Endothelial cell (in vitro differentiated cells): ENCODE measurements at places on chromosomes 13 and 19.

GRCh38 chr19:50896591-50897190, 14.5 kb downstream of the KLK4 start:
- no peak for DNase-seq

DNA sequence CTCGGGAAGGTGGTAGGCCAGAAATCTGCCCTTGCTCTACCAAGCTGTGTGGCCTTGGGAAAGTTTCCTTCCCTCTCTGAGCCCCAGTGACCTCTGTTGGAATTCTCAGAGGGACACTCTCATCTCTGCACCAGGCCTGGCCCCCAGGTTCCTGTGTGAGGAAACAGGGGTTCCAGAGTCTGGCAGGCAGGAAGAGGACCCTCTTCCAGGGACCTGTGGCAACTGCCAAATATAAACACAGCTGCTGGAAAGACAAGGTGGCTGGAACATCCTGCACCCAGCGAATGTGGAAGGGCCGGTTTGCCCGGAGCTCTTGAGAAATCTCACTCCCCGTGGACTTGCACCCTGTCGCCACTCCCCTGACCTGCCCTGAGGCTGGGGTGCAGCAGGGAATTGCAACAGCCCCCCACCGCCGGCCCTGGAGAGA, 52.8 kb downstream of the GADD45B start:
- no peak for DNase-seq

GRCh38 chr13:101155920-101156319, 260.4 kb downstream of the NALCN start:
- DNase-seq: no peak

DNA sequence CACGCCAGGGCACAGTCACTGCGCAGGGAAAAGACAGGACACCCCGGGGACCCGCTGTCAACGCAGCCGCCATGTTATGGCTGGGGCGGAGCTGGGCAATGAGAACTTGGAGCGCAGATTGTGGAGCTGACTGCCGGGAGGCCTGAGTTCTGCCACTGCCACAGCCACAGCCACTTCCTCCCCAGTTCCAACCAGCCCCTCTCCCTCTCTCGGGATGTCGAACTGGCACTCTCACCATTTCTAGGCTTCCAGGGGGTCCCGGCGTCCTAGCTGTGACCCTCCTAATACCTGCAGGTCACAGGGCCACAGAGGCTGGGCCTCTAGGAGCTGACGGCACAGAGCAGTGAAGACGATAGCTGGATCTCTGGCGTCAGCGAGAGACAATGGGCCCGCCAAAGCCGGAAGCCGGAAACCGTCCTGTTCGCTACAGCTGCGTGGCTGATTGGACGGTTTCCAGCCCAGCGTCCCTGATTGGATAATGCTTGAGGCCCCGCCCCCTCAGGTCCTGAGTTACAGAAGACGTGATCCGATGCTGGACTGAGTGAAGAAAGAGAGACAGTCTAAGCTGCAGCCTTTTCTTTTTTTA, at the start of gene ZNF506:
Gene ZNF506 (minus strand): TSS at position 385 of the 586 bp plus-strand sequence. CDS start 147 bp downstream, at position 238.
- peak; percentile 91 for DNase-seq

- no peak for DNase-seq
Observed at GRCh38 chr13:45518525-45519245, 53.9 kb downstream of the COG3 start.

- DNase-seq: no peak
Observed at GRCh38 chr19:39252458-39252857, 3.8 kb upstream of the IFNL4 start.

- DNase-seq: no peak
Observed at GRCh38 chr19:50272263-50272897, 56.8 kb downstream of the KCNC3 start.

DNA sequence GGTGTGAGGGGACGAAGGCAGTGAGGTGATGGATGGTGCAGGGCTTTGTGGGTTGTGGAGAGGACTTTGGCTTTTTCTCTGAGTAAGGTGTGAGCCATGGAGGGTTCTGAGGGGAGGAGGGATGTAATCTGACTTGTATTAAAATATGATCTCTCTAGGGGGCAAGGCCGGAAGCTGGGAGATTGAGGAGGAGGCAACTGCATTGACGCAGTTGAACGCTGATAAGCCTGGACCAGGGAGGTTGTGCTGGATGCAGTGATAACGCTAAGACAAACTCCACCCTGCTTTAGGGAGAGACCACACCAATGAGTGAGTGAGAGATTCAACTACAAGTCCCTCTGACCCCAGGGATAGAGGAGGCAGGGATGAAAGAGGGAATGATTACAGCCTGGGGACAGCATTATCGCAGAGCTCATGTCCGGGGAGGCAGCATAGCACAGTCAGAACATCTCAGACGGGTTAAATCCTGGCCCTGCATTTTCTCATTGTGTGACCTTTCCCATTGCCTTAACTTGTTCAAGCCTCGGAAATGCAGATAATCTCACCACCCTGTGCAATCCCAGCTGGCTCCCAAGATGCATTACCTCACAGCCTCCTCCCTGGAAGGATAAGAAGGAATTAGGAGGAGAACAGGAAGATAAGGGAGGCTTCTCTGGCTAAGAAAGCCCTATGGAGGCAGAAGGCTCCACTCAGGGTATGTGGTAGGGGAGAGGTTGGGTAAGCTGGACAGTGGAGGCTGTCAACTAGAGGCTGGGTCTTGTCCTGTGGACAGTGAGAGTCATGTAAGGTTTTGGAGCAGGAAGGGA, 124.2 kb downstream of the CACNA1A start:
- DNase-seq: no peak

DNA sequence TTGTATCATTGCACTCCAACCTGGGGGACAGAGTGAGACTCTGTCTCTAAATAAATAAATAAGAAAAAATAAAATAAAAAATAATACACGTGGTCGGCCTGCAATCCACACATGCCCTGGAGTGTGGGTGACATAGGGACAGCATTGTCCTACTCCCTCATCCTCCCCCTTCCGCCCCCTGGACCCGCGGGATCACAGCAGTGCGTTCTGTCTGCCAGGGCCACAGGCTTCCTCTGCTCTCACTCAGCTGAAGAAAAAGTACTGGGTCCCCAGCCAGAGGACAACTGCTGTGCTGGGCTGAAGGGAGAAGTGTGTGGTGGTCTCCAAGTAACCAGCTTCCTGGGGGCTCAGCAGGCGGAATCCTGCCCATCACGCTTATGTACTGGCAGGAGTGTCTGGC, 6.3 kb downstream of the BCAT2 start:
- DNase-seq: no peak

GRCh38 chr13:29901710-29902631, 51.6 kb upstream of the UBL3 start:
- DNase-seq: no peak

DNA sequence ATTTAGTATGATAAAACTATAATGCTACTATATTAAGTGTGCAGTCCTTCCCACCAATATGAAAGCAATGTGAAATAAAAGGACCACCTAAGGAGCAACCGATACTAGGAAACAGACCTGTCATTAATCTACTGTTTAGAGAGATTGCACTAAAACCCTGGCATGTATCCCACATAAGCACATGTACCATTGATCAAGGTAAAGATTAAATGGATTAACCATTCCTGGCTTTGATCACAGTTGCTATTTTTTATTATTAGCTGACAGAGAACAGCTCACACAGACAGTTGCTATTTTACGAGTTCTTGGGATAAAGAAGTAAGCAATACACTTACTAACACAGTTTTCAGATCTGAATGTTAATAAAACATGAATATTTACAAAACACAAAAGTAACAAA, 57.7 kb upstream of the ZDHHC20 start:
- no peak for DNase-seq

- no peak for DNase-seq
Observed at GRCh38 chr13:110423689-110424302, 116.7 kb downstream of the COL4A2 start.

- no peak for DNase-seq
Observed at GRCh38 chr19:46927106-46927505, 66.3 kb downstream of the ARHGAP35 start.

DNA sequence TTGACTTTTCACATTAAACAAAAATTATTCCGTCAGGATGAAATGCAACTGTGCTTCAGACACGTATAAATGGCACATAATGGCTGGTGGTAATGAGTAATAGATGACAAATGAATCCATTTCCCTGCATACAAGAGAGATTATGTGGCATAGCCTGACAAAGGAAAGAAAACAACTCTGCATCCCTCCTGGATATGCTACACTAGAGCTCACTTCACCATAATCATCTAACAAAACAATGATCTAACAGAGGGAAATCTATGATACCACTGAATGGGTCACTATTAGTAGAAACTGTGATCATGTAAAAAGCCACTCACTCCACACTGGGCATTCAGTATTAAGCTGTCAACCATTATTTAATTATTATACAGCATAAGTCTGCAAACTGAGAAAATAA, 1498.4 kb downstream of the EFNB2 start:
- DNase-seq: no peak

- peak; percentile 77 for DNase-seq
Observed at GRCh38 chr19:18895038-18895823, 727 bp downstream of the CERS1 start.

DNA sequence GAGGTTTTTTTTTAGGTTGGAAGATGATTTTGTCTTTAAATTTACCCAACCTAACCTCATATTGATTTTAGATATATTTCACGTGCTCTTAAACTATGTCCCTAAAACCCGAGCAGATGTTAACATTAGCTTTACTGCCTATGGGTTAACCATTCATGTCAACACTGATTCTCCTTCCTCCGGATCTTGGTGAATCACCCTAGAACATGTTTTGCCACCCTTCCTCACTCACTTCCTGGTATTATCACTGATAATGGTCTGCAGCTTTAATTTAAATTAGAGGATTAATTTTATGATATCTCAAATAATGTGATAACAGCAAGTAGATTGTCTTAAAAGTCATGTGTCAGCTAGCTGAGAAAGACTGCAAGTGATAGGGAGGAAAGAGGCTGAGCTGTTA, 31.9 kb downstream of the HTR2A start:
- no peak for DNase-seq

DNA sequence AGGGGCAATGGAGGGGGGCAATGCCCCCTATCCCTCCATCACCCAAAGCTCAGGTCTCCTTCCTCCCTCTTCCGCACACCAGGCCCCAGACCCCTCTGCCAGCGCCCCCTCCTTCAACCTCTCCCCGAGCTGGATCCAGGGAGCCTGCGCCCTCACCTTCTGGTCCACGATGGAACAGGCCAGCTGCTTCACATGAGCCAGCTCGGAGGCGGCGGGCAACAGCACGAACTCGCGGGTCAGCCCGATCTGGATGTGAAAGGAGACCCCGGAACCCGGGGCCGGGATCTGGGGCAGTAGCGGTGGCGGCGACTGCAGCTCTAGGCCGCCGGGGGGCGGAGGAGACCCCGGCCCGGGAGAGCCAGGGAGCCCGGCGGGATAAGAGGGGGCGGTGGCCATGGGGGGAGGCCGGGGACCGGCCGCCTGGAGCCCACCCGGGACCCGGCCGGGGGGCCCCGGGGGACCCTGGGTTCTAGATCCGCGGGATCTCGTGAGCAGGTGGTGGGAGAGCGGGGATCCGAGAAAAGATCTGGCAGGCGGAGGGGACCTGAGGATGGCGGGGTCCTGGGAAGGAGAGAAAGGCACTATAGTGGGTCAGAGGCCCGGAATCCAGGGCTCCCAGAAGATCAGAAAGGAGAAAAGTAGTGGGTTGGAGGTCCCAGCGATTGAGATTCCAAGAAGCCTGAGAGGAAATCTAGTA, 791 bp downstream of the PRKD2 start:
- DNase-seq: peak; percentile 63

DNA sequence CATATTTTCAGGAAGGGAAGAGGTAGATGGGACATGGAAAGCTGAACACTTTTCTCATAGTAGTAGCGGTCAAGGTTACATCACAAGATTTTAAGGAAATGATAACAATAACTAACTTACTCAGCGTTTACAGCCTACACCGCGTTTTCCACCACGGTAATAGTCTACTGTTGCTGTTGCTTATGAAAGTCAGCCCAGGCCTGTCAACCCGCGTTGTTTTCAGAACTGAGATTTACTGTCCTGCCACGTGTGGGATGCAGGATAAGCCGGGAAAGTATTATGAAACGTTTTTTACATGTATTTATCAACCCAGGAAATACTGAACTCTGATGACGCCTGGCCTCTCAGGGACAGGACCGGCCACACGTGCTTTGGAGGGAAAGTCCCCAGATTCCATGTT, 36.0 kb upstream of the LAMP1 start:
- no peak for DNase-seq

DNA sequence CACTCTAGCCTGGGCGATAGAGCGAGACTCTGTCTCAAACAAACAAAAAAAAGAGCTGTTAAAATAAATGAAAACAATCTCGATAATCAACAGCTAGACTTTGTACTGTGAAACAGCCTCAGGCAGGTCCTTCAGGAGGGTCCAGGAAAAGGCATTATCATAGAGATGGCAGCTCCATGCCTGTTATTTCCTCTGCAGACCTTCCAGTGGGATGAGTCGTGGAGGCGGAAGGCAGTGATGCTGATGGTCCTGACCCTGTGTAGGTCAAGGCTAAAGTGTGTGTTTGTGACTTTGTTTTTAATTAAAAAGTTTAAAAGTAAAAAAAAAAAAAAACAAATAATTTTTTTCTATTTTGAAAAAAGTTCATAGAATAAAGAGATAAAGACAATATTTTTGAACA, 117.4 kb downstream of the TNFRSF19 start:
- DNase-seq: no peak

DNA sequence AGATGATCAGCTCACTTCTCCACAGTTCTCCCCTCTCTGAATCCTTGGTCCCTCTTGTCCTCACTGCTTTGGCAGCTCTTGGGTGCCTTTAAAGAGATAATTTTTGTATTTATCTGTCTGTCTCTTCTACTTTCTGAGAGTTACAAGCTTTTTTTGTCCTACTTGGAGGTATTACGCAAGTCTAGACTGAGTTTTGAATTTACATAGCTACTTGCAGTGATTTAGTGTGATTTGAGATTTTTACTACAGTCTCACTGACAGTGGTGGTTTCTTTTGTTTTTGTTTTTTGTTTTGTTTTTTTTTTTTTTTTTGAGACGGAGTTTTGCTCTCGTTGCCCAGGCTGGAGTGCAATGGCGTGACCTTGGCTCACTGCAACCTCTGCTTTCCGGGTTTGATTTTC, 22.1 kb downstream of the URI1 start:
- DNase-seq: no peak

GRCh38 chr13:100674572-100674871, at the start of gene TMTC4:
Gene TMTC4, minus strand, starts transcription at chr13:100674795. Its CDS starts 4,433 bp downstream, at chr13:100670362.
- DNase-seq: no peak

- peak; percentile 16 for DNase-seq
Observed at GRCh38 chr13:41312176-41312500, 1.1 kb downstream of the NAA16 start.

GRCh38 chr13:25776722-25777121, 275.1 kb downstream of the SHISA2 start:
- DNase-seq: no peak

- no peak for DNase-seq
Observed at GRCh38 chr13:32378012-32378411, 49.9 kb downstream of the N4BP2L1 start.

DNA sequence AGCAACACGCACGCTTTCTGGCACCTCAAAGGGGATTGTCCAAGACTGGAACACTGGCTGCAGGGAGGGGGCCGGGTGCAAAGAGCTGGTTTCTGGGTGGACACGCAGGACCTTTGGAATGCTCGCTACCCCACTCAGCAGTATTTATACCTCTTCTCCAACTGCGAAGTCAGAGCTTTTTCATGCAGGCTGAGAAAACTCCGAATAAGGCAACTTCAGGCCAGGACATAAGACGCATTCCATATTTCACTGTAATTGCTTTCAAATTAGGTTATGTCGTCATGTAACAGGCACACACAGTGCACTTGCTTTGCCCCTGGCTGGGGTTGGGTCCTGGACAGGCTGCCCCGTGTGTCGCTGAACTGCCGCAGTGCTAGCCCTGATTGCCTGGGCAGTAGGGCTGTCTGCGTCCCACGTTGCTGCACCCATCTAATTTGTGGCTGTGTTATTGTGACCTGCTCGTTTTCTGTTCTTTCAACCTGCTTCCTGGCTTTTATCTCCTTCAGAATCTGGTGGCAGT, 44.5 kb downstream of the ACTN4 start:
- no peak for DNase-seq
